ENCODE measurements at places on chromosomes 11 and 22.
A peak's percentile ranks its signal among the peaks of the same experiment; 100 is the strongest.

DNA sequence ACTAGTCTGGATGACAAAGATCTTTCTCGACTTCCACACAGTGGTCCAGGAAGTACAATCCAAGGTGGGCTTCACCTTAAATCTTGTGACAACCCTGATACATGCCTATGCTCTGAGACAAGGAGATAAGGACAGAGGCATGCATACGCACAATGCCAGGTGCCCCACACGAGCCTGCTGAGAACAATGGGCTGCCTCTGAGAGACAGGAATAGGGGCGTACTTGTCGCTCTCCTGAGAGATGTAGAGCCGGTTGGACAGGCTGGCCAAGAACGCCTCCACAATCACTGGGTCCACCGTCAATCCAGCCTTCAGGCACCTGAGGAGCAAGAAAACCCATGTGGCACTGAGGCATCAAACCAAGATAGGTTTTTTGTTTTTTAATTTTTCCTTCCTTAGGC lies 25.5 kb downstream of the SERPIND1 start:
- DNase-seq = no peak

GRCh38 chr22:40572976-40573375 lies 63.5 kb downstream of the MRTFA start:
- no peak for DNase-seq

DNA sequence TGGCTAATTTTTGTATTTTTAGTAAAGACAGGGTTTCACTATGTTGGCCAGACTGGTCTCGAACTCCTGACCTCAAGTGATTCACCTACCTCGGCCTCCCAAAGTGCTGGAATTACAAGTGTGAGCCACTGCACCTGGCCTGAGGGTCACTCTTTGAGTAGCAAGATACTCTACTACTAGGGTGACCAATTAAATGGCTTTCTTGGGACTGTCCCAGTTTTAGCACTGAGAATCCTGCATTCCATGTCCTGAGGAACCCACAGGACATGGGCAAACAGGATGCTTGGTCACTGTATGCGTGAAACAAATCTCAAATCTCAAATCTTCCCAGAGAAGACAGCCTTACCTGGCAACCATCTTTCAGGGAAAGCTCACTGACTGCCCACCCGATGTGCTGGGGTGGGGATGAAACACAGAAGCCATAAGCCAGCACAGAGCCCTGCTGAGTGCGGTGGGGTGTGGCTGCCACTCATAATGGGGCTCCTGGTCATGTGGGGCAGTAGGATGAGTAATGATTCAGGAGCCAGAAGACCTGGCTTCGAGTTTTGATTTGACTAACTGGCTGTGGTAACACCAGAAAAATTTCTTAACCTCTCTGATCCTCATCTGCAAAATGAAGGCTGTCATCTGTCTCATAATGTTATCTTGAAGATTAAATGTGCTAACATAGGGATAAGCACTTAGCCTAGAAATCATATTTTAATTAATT lies 11.5 kb downstream of the CLMP start:
- no peak for DNase-seq

- DNase-seq = no peak
These were observed 84.3 kb downstream of the CCDC81 start for GRCh38 chr11:86459002-86459385.

DNA sequence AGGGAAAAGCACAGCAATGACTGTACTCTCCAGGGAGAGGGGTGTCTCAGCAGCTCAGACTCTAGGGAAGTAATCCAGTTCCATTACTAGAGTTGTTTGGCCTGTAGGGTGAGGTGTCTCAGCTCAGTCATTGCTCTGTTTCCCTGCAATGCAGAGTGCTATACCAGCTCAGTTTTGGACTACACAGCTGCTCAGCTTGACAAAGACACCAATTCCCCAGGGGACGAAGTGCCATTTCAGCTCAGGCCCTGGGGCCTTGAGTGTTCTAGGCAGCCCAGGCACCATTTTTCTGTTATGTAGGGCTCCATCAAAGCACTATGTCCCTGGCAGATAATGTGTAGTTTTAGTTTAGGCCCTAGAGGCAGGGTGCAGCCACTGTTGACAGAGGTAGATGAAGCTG lies 18.2 kb downstream of the CALCB start:
- no peak for DNase-seq

DNA sequence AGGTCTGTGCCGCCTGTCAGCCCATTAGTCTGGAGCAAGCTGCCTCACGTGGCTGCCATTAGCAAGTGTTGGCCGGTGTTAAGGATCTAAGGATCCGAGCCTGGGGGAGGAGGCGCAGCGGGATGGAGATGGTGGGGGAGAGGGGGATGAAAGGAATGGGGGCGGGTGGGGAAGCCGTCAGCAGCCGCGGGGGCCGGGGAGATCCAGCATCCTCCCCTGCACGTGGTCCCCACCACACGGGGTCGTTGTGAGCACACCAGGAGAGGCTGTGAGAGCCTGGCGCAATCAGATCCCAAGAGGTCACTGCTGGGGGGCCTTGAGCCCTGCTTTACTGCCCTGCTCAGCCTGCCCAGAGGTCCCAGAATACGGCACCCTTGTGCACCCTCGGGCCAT lies 7.3 kb downstream of the CABP7 start:
- no peak for DNase-seq

DNA sequence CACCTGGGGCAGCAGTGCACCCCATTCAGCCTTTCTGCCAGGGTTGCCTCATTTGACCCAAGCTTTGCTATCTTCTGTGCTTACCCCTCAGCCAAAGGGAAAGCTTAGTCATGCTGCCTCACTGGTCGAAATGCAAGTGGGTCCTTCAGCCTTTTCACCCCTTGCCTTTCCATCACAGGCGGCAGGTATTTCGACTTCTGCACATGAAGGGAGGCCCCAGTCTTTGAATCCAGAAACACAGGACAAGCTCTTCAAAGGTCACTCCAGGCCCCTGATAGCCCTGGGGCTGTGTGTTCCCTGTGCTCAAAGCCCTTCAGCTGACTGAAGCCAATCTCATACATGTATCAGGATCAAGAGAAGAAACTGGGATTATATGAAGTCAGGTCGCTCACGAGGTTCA lies 129.7 kb downstream of the SNX19 start:
- DNase-seq = no peak

DNA sequence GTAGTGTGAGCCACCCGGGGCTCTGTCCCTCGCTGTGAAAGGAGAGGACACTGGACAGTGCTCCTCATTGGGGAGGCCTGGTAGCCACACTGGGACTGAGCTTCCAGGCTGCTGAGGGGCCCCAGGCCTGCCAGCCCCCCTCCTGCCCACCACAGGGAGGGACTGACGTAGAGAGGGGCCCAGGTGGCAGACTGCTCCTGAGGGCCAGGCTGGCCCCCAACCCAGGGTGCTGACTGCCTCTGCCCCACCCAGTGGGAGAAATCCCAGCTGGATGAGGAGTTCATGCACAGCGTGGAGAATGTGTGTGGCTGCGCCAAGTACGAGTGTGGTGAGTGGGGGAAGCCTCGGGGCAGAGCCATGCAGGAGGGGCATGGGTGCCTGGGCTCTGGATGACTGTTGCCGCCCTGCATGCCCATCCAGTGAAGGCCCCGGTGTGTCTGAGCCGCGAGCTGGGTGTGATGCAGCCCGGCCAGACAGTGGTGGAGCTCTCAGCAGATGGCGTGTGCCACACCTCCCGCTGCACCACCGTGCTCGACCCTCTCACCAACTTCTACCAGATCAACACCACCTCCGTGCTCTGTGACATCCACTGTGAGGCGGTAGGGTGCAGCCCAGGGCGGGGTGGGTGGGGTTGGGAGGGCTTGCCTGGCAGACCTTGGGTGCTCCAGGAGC lies 78.7 kb upstream of the MYOD1 start:
- no peak for DNase-seq

- peak; percentile 44 for DNase-seq
These were observed 357.3 kb downstream of the CTTN start for GRCh38 chr11:70755410-70756158.

DNA sequence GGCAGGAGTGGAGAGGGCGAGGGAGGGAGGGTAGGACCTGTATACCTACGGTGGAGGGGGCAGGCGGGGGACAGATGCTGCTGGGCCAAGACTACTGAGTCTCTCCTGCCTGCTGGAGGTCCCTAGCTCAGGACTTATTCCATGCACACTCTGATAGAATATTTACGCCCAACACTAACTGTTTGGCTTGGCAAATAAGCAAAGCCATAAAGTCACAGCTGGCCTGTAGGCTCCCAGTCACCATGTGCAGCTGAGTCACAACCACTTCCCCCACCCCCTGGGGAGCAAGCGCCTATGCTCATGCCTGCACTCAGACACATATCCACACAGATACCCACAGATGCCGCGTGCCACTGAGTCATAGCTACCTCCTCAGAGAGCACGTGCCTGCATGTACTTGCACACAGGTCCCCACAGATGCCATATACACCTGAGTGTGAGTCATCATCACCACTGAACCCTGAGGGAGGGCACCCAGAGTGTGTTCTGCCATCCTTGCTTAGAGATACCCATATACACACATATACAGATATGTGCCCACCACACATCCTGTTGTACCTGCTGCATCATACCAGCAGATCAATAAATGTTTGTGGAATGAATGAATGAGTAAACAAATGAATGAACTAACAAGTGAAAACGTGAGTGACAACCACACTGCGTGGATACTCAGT lies 95.8 kb downstream of the SWAP70 start:
- DNase-seq = peak; percentile 45

DNA sequence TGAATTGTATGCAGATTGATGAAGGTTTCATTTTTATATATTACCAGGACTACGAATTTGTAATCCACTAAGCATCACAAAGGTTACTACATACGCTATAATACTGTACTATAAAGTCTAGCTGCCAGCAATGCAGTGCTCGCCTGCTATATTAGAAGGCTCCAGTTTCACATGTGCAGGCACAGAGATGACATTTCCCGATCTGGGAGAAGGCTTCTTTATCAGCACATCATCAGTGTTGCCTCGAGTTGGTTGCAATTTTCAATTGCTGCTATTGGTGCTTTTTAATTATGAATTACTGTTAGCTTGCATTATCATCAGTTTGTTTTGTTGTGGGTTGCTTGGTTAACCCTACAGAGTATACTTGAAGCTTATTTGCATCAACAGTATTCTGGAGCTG lies 143.2 kb upstream of the TEAD1 start:
- DNase-seq = no peak

- DNase-seq = no peak
These were observed 70.3 kb downstream of the CCDC81 start for GRCh38 chr11:86444981-86445380.

- DNase-seq = no peak
These were observed 48.5 kb upstream of the A4GALT start for GRCh38 chr22:42769238-42769573.

DNA sequence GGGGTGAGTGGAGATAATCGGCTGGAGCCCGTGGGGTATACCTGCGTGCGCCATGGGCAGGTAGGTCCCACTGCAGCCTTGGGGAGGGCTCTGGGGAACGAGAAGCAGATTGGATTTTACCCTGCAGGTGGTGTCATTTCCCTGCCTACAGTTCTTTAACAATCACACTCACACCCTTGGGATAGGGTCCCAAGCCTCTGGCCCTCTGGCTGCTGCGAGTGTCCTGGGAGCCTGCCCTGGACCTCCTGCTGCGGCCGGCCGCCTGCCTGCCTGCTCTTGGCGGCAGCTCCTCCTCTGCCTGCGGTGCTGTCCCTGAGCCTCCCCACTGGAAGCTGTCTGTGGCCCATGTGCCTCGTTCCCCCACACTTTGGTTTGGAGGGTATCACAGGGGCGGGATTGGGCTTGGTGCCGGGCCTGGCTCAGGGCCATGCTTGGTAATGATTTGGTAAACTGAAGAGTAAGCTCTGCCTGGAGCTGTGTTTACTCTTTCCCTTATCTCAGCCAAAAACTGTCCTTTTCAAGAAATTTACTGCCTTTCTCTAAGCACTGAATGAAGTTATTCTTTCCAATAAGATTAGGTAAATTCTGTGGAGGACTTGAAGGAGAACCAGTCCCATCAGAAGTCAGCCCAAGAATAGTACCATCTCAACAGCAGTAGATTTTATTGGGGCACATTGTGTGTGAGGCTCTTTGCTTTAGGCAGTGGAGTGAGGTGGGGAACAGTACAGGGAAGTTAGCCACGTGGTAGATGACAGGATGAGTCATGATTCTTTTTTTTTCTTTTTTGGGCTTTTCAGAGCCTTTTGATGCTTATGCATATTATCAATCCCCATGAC lies 53.7 kb downstream of the TBC1D22A start:
- DNase-seq = no peak

GRCh38 chr11:29373725-29374124 lies 643.1 kb downstream of the KCNA4 start:
- DNase-seq = no peak
